NCI-H1436 (cell line): ENCODE measurements at places on chromosomes 1 and 21.
A peak's percentile ranks its signal among the peaks of the same experiment; 100 is the strongest.

DNA sequence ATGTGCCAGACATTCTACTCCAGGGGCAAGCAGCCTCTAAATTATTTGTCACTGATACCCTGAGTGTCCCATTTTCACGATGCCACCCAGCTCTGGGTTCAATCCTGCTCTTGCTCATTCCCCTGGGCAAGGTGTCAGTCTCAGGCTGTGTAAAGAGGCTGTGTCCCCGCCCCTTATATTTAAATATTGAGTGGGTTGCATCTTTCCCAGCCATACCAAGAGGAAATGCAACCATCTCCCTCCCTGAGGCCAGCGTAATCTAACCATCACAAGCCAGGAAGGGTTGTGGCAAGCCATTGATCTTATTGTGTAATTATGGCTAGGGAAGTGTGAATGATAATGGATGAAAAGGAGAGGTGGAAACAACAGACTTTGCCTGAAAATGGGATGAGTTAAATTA, 54.7 kb upstream of the CLDN14 start:
- DNase-seq, result no peak

DNA sequence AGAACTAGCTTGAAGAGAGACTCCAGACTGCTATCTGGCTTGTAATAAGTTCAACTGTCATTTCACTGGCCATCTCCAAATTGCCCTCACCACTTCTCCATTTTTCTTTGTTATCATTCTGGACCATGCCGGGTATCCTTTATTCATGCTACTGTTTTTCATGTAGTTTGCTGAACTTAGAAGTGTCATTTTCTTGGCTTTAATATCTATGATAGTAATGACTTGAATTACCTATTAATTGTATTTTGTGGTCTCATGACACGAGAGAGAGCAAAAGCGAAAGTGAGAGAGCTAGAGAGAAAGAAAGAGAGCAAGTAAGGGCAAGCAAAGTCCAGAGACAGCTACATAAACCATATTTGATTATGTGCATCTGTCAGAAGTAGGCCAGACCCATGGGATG, 184.9 kb upstream of the ATP1B1 start:
- DNase-seq, result no peak

GRCh38 chr1:52057255-52057654, 1.2 kb downstream of the BTF3L4 start:
- DNase-seq, result no peak

DNA sequence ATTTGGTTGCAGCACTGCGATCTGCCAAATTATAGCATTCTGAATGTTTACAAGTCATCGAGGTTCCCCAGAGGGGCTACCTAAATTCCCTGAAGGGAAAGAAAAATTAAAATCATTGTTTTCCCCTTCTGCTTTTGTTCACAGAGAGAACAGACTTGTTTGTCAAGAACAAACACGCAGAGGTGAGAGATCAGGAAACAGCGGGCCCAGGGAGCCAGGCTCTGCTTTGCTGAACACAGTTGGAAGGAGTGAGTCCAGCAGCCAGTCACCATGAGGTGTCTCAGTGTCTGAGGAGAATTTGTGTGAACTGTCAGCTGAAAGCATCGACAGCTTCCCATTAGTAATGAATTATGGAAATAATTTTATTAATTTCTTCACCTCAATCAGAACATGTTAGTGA, 52.5 kb downstream of the RWDD3 start:
- peak; percentile 54 for DNase-seq

GRCh38 chr1:206808615-206809014, 36.3 kb upstream of the IL10 start:
- peak; percentile 7 for DNase-seq

- no peak for DNase-seq
Observed at GRCh38 chr1:180040034-180040433, 85.4 kb downstream of the CEP350 start.

GRCh38 chr1:71364236-71364635, 283.4 kb upstream of the ZRANB2 start:
- no peak for DNase-seq

DNA sequence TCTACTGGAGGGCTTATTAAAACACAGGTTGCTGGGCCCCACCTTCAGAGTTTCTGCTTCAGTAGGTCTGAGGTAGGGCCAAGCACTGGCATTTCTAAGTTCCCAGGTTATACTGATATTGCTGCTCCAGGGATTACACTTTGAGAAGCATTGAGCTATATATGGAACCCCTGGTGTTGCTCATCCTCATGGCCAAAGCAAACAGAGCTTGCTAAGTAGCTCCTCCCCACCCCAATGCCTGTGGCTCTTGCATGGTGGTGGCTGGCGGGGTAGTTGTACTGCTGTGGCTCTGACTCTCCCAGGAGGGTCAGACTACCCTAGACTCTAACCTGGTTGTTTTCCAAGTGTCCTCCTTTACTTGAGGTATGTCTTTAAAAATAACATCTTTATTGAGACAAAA, 143.6 kb downstream of the SPATA46 start:
- DNase-seq, result no peak

DNA sequence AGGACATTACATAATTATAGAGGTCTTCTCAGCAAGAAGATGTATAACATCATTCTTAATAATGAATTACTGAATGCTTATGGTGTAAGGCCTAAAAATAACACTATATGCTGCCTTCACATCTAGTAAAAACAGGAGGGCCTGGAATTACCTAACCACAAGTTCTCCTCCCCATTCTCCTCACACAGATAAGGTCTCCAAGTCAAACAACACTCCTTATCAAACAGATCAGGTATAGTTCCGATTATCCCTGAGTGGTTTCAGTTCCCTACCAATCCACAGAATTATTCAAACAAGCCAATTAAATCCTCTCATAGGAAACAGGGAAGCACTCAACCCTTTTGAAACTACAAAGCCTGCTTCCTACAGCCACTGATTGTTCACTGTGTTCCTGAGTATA, 4.0 kb upstream of the AGBL4 start:
- no peak for DNase-seq

GRCh38 chr1:197868751-197869489, 33.5 kb upstream of the C1orf53 start:
- DNase-seq, result peak; percentile 63
